ENCODE measurements at places on chromosomes 11 and 22.

- DNase-seq: no peak
These were observed 16.9 kb upstream of the CLMP start for GRCh38 chr11:123211981-123212380.

DNA sequence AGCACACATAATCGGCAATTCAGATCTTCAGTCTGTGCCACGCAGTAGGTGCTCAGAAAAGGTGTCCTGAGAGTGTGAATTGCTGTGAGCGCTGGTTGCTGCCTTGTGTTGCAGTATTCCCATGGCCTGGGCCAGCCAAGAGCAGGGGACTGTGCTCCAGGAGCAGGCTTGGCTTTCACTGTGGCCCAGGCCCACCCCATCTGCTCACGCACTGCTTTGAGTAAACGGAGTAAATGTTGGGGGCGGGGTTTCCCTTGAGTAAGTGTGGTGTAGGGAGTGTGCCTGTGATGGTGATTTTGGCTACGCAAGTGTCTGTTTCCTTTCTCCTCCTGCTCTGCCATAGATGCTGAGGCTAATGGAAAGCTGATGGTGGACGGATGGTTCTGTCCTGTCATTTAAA, 2.3 kb downstream of the CTTN start:
- no peak for DNase-seq

- DNase-seq: peak; percentile 48
These were observed 116.6 kb upstream of the BID start for GRCh38 chr22:17890892-17891291.

DNA sequence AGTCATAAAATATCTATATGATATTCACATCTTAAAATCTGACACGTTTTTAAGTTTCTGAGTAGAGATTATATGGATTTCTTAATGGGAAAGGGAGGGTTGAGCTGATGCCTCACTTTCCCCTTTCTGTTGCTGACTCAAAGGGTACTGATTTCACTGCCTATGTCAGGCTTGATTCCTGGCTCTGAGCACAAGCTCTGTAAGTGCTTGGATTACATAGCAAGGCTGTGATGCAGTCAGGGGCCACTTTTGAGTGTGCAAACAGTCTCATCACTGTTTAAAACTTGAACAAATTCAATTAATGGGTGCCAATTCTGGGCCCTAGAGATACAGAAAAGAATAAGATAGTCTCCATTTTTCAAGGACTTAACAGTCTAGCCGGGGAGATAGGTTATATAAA, 14.4 kb downstream of the ATXN10 start:
- DNase-seq: no peak

DNA sequence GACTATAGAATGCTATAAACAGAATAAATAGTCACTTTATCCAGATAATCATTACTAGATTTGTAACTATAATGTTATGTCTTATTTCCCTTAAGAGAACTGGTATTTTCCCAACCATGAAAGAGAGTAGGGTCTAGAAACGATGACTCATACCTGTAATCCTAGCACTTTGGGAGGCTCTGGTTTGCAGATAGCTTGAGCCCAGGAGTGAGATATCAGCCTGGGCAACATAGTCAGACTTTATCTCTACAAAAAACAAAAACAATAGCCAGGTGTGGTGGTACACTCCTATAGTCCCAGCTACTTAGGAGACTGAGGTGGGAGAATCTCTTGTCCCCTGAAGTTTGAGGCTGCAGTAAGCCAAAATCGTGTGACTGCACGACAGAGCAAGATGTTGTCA, 30.9 kb downstream of the OR52A5 start:
- DNase-seq: no peak

DNA sequence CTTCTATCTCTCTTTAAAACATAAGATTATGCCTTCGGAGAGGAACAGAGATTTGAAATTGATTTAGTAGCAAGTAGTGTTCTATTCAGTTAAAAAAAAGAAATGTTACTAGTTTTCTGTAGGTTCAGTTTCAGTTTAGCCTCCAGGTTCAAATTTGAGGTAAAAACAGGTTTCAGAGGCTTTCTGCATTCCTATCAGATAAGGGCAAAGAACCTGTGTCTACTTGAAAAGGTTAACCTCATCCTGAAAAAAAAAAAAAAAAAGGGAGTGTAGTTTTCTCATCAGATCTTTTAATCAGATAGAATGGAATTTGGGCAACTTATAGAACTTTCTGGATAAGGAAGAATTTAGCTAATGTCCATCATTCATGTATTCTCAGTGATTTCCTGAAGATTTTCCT, 12.1 kb downstream of the C11orf97 start:
- no peak for DNase-seq

- no peak for DNase-seq
These were observed 15.5 kb downstream of the EIF3F start for GRCh38 chr11:8002676-8003075.

GRCh38 chr11:134701564-134702165, 289.6 kb upstream of the B3GAT1 start:
- no peak for DNase-seq

DNA sequence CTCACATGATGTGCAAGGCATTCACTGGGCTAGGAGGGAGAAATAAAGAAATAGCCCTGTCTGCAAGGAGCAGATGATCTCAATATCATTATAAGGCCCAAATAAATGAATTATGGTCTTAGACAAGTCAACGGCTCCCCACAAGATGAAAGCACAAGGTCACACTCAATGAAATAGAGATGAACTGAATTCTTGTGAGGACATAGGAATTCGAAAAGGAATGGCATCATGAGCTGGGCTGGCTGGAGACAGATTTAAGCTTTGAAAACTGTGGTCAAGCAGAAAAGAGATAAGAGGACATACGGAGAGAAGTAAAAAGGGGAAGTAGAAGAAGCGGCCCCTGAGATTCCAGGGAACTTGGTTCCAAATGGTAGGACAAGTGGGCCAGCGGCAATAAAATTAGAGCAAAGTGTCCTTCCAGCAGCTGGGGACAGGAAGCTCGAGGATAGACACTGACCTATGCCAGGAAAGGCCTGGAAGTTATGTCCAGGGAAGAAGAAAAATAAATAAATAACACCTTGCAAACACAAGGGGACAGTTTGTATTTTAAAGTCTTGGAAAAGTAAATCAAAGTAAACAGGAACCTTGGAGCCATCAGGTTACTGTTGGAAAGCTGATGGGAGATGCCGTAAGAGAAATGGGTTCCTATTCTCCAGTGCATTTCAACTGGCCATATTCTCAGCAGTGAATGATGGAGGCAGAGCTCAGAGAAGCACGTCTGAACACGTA, 37.8 kb downstream of the GALNT18 start:
- DNase-seq: no peak

DNA sequence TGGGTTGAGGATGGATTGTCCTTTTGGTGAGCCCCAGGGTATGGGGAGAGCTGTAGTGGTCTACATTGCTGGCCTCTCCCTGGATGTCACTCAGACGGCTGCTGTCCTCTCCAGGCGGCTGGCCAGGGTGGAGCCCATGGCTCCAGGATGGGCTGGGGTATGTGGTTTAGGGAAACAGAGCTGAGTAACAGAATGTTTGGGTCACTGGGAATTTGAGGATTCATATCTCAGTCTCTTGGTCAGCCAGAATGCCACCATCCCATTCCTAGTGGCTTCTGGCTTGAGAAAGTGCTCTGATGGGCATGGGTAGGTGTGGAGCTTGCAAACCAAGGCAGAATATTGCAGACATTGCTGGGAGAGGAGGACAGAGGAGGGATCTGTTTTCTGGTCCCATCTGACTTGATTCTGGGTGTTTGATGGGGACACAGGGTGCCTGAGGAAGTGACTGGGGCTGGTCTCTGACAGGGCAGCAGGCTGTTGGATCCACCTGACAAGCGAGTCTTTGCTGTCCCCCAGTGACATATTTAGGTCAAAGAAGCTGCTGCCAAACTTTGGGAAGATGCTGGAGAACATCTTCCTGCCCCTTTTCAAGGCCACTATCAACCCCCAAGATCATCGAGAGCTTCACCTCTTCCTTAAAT, 41.4 kb downstream of the AMPD3 start:
- DNase-seq: no peak

GRCh38 chr11:108218912-108219783, 3.3 kb downstream of the NPAT start:
- DNase-seq: no peak

- DNase-seq: no peak
These were observed 105.4 kb downstream of the BCR start for GRCh38 chr22:23285734-23286133.

- peak; percentile 12 for DNase-seq
These were observed 62.7 kb upstream of the NECTIN1 start for GRCh38 chr11:119791701-119792151.

DNA sequence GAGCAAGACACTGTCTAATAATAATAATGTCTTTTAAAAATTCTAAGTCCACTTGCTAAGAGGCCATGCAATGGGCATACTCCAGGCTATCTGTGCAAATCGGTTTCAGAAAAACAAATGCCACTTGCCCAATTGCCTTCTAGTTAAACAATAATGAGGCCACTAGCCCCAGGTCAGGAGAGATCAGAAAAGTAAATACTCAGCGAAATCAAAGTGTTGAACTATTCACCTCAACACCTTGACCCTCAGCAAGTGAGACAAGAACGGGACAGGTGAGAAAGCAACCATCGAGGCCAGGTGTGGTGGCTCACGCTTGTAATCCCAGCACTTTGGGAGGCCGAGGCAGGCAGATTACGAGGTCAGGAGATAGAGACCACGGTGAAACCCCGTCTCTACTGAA, 72.3 kb upstream of the SYN3 start:
- no peak for DNase-seq

DNA sequence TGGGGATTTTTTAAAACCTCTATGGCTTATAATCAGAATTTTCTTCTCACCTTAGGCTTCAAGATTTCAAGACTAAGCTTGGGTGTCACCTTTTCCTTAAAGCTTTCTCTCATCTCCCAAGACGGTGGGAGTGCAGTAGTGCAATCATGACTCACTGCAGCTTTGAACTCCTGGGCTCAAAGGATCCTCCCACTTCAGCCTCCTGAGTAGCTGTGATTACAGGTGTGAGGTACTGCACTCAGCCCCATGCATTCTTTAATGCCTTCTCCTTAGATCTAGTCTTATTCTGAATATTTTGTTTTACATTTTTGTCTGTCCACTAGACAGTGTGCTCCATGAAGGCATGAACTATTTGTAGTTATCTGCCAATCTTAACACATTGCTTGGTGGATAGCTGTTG, 55.7 kb upstream of the FAT3 start:
- DNase-seq: no peak

GRCh38 chr11:96213500-96213899, 129.5 kb downstream of the MAML2 start:
- no peak for DNase-seq

DNA sequence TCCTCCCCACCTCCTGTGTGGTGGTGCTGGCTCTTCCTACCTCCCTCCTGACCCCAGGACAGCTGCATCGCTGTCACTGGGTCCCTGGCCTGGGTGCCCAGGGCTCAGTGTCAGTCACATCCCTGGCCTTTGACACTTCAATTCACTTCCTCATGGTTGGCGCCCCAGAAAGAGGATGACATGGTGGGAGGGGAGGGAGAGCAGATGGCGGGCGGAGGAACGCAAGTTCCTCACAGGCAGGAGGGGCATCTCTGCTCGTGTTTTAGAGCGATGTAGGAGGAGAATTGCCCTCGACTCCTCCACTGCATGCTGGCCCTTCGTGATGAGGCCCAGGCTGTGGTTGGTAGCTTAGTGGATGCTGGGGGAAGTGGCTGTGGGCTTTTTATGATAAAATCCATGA, 35.1 kb upstream of the KRTAP5-7 start:
- DNase-seq: no peak

DNA sequence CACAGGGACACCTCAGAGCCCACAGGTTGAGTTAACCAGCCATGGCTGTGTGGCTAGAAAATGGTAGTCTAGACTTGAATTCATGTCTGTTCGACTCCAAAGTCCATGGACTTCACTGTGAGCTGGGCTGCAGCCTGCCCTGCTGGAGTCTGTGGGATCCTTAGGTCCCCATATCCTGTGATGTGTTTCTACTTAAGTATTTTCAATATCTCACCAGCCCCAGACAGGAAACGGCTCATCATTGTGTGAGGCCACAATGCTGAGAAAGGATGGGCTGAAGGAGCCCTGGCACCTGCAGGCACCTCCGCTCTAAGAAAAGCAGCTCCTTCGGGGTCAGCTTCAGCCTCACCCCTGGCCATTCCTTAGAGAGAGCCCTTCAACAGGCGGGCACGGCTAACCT, 93.1 kb downstream of the NAT10 start:
- no peak for DNase-seq

DNA sequence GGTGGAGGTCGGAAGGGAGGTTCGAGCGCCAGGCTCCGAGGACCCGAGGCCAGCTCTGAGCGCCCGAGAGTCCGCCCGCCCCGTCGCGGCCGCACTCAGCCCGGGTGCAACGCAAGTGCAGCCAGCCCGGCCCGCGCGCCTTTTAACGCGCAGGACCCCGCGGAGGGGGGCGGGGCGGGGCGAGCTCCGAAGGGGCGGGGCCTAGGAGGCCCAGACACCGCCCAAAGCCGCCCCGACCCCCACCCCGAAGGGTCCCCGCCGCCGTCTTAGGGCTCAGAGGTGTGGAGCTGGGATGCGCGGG, at the start of gene PHOX2A:
PHOX2A (minus strand) TSS at position 117 of the 301 bp plus-strand sequence. CDS start 172 bp downstream, outside the sequence.
- DNase-seq: no peak

- no peak for DNase-seq
These were observed 28.2 kb downstream of the SIK3 start for GRCh38 chr11:117070016-117070415.

DNA sequence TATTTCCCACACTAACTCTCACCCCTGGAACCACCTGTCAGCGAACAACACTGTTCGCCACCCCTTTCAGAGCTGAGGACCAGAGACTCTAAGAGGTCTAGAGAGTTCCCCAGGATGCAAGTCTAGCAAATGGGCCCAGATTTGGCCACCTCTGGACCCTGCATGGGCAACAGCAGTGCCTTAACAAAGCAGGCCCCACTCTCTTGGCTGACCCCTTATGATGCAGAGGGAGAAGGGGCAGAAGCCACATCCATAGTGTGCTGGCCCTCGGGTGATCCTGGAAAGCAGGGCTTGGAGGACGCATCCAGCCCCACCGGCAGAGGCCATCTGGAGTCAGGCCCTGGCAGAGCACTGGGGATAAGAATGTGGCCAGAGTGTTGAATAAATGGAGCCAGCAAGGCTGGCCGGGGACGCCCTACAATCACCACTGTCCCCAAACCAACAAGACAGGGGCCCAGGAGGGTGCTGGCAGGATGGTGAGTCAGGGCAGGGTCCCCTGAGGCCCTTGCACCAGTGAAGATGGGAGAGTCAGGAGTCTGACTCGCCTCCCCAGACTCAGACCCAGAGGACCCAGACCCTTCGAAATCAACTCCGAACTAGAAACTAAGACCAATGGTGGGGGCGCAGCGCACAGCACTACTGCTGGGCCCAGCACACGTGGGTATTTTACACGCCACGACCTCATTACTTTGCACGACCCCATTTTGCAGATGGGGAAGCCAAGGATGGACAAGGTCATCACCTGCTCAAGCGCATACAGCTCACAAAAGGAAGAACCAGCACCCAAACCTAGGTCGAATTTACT, 6.5 kb downstream of the CSNK1E start:
- no peak for DNase-seq

DNA sequence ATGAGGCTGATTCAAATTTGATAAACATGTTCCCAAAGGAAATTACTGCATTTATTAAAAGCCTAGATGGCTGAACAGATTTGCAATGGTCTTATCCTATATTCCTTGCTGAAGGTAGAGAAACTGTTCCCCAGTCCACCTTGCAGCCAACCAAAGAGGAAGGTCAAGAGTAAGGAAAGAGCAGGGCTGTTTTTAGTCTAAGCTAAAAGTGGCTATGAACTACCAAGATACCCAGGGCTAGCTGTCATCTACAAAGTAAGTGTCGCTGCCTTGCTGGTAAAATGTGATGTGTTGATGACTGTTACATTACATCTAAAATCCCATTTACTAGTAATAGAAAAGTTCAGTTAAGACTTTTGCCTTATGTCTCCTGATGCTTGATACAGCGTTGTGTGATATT, 290.1 kb upstream of the MPPED2 start:
- DNase-seq: no peak

Measured in NCI-H2171 treated with DMSO at 0.1 percent for 48 hours (cell line).